ENCODE measurements at places on chromosomes 3 and 15.

GRCh38 chr3:134640378-134640777, 10.4 kb downstream of the KY start:
- DNase-seq = no peak

- DNase-seq = no peak
Measured at GRCh38 chr3:134312072-134312872, 61.6 kb upstream of the RYK start.

DNA sequence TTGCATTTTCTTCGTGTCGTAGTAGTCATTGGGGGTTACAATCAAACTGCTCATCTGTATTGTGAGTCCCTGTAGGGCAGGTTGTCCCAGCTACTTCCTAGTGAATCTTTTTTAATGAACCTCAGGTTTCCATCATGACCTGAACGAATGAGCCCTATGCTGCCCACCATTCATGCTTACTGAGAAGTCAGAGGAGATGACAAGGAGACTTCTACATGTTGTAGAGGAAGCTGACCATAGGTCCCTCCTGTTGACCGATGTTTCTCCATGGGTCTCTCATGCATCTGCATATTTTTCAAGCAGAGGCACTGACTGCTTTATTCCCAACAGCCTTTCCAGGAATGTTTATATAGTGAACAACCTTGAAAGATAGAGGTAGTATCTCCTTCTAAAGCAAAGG, 5.0 kb upstream of the NME9 start:
- no peak for DNase-seq

- peak; percentile 65 for DNase-seq
Measured at GRCh38 chr15:99100245-99101173, 4.4 kb upstream of the SYNM start.

DNA sequence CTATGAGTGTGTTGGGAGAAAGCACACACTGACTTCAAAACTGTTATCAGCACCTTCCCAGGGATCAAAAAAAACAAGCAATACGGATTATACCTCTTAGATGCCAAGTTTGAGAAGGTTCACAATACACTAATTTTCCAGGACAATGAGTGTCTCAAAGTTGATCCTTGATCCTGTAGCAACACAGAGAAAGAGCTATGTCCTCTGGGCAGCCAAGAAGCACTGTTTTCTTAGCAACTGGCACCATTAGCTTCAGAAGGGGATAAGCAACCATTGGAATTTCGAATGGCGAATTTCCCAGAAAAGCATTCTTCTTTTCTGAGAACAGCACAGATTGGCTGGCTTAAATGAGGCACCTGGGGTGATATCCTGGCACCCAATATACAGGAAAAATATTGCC, 270.3 kb upstream of the RORA start:
- no peak for DNase-seq

GRCh38 chr3:48142316-48142870, 45.8 kb downstream of the CDC25A start:
- no peak for DNase-seq

DNA sequence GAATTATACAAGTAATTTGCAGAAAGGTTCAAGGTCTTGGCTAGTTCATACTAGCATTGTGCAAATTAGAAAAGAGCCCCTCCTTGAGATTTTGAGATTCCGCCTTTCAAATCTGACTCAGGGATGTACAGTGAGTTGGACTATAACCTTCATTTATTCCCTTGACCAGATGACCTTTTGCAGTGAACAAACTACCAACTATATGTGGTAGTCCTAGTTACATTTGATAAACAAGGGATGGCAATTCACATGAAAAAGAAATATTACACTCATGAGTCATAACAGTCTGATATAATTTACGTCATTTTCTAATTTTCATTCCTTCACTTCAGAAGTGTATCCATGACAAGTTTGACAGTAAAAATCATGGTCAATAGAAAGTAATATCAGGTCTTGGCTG, 860.4 kb downstream of the ROBO1 start:
- no peak for DNase-seq

DNA sequence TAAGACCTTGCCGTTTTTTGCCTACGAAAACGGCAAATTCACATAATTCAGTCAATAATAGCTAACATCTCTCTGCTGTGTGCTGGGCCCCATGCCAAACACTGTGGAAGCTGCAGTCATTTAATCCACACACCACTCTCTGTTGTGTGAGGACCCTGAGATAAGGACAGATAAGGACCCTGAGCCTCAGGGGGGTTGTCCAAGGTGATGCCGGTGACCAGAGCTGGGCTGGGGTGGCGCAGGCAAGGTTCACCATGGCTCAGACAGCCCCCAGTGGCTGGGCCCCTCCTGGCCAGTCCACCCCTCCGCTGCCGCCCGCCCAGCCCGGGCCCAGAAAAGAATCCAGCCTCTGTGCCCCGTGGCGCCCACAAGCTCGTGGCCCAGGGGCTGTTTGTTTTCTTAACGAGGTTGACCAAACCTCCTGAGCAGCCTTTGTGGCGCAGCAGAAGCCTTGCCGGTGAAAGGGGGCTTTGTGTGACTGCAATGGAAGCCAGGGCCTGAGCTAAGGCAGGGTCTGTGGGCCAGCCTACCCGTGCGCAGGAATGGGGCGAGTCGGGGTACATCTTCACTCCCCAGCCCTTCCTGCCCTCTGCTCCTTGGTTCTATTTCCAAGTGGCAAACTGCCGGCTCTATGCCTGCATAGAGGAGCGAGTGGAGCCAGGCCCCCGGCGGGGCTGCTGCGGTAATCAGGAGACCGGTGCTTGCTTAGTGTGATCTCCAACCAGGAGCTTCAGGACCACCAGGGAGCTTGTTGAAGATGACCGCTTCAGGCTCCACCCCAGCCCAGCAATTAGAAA, 4.4 kb upstream of the SNX22 start:
- DNase-seq = peak; percentile 56

GRCh38 chr3:89223188-89223587, 115.8 kb downstream of the EPHA3 start:
- no peak for DNase-seq

GRCh38 chr3:160981217-160981938, 123.8 kb downstream of the B3GALNT1 start:
- DNase-seq = peak; percentile 19

GRCh38 chr3:51982352-51982837, 940 bp upstream of the ACY1 start:
- DNase-seq = no peak

DNA sequence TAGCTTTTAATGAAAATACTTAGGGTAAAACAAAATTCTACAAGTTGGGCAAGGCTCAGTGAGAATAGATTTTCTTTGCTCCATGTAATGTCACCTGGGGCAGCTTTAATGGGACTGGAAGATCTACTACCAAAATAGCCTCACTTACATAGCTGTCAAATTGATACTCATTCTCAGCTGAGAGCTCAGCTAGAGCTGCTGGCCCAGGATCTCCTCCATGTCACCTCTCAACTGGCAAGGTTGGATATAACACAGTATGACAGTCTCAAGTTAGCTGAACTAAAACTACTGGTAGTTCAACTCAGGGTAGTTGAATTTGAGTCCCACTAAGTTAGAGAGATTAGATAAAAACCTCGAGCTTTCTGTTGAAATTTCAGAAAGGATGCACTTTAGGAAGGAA, 218.5 kb upstream of the PLSCR5 start:
- no peak for DNase-seq

- DNase-seq = no peak
Measured at GRCh38 chr3:105915524-105915923, 46.7 kb upstream of the CBLB start.

DNA sequence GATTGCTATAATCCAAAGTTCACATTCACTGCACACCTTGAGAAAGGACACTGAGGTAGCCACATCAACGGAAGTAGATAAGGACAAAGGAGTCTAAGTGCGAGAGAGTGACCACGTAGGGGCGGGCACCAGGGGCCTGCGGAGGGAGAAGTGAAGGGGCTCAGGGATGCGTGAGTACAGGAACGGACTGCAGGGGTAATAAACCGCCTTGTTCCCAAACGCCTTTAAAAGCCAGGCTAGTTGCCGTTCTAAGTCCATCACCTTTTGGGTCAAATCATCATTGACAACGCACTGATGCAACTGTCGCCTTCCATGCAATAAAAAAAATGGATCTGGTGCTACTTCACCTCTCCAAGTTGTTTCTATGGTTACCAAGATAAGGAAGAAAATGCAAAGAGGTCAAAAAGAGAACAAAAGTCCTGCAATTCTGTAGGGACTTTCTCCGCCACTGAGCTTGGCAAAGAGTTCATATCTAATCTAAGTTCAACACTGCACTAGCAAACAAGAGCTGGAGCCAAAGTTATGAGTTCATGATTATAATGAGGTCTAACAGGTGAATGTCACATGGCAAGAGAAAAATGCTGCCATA, 32.6 kb upstream of the ATP11B start:
- DNase-seq = no peak

- DNase-seq = no peak
Measured at GRCh38 chr15:35618260-35619188, 72.6 kb upstream of the DPH6 start.

DNA sequence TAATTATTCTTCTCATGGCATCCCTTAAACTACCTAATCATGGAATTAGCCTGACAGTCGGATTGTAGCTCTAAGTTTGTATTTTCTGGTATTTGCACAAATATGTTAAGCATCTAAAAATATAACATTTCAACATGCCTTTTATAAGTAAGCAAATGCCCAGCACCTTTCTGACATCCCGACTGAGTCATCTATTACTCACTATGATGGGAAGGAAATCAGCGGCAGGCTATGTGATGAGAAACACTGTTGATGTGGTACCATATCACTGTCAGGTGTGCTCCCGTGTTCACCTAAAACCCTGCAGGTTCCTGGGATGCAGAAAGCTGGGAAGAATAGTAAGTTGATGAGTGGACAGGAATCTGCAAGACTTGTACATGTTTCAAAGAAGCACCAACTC, 367.8 kb upstream of the IL12A start:
- DNase-seq = no peak

GRCh38 chr3:107857854-107858253, 233.0 kb downstream of the CD47 start:
- DNase-seq = no peak

DNA sequence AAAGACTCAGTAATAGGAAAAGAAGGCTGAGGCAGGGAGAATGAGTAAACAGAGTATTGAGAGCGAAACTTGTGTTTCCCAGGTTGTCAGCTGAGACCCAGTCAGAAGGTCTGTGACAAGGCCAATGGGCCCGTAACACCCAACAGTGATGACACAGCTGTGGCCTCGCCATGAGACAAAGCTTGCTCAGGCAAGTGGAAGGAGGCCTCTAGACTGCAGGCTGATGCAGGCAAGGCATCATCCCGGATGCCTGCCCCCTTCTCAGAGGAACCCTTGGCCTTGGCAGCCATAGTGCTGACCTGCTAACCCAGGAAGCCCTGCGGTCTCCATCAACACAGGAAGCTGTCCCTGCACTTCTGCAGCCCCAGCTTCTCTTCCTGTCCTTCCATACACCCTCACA, 15.4 kb downstream of the RAB6B start:
- DNase-seq = no peak

GRCh38 chr15:98412852-98413251, 235.5 kb upstream of the IGF1R start:
- no peak for DNase-seq

- DNase-seq = no peak
Measured at GRCh38 chr15:39194106-39194830, 386.6 kb upstream of the THBS1 start.

DNA sequence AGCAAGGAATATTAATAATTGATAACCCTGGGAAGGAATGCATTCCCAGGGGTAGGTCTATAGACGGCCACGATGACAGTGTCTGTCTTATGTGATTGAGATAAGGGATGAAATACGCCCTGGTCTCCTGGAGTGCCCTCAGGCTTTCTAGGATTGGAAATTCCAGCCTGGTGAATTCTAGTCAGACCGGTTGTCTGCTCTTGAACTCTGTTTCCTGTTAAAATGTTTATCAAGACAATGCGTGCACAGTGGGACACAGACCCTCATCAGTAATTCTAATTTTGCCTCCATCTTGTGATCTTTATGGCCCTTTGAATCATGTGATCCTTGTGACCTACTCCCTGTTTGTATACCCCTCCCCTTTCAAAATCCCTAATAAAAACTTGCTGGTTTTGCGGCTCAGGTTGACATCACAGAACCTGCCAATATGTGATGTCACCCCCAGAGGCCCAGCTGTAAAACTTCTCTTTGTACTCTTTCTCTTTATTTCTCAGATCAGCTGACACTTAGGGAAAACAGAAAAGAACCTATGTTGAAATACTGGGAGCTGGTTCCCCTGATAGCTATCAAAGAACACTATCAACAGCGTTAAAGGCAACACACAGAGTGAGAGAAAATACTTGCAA, 183.3 kb downstream of the PDE8A start:
- no peak for DNase-seq

- DNase-seq = no peak
Measured at GRCh38 chr3:134864636-134865035, 69.6 kb downstream of the EPHB1 start.

- DNase-seq = no peak
Measured at GRCh38 chr15:90872486-90873184, 4.2 kb downstream of the FURIN start.

DNA sequence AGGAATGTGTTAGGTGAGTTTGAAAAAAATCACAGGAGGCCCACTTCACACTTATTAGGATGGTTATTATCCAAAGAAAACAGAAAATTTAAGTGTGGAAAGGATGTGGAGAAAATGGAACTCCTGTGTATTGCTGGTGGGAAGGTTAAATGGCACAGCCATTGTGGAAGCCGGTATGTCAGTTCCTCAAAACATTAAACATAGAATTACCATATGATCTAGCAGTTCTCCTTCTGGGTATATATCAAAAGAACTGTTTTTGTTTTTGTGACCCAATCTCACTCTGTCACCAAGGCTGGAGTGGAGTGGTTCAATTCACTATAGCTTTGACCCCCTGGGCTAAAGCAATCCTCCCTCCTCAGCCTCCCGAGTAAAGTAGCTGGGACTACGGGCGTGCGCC, 10.4 kb upstream of the ZFYVE19 start:
- no peak for DNase-seq

DNA sequence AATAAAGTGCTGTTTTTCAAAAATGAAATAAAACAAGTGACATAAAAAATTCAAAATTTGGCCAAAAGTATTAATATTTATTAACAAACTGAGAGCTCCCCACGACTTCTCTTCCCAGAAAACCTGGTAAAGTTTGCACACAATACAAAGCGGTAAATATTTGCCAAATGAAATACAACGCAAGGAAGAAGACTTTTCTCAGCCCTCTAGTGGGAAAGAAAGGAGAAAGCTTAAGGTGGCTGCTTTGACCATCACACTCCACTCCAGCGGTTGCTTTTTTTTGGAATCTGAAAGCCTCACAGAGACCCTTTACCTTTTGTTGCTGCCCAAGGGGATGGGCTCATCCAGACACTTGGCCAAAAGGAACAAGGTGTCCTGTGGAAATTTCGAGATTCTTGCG, 1.1 kb upstream of the GK5 start:
- DNase-seq = no peak

DNA sequence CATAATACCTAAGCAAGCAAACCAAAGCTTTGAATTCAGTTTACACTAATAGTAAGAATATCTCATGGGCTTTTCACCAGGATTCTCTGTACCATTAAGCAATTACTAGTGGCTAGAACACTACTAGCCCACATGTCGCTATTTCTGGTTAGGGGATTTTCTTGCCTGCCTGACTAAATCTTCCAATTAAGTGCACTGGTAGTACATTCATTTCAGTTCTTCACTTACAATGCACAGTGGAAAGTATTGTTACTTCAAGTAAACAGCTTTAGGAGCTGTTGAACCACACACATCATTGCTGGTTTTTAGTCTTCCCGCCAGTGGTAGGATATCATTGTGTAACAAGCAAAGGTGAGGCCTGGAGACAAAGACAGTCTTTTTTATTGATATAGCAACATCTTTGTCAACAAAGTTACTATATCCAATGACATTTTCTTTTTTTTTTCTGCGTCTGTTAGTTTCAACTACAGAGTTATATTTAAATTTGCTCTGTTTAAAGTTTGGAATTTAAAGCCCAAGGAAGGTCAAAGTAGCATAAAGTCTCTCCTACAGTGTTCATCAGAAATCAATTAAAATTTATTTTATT, 826.8 kb upstream of the NR2F2 start:
- no peak for DNase-seq

Measured in nucleus accumbens (tissue), 56 donors.